ENCODE measurements at places on chromosomes 5 and 9.

DNA sequence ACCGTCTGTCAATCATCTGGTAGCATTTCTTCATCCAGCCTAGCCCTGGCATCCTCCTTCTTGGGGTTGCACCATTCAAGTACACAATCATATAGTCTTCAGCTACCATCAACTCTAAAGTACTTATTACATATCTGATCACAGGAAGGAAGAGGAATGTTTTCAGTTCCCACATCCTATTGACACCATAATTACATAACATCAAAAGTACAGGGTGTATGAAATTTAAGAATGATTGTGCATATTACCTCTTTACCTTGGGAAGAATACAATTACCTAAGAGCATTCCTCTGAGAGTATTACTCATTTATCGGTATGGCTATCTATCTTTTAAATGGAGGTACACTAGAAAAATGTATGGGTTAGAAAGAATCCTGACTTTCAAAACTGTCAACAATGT lies 126.8 kb upstream of the PCA3 start:
- DNase-seq, result no peak

DNA sequence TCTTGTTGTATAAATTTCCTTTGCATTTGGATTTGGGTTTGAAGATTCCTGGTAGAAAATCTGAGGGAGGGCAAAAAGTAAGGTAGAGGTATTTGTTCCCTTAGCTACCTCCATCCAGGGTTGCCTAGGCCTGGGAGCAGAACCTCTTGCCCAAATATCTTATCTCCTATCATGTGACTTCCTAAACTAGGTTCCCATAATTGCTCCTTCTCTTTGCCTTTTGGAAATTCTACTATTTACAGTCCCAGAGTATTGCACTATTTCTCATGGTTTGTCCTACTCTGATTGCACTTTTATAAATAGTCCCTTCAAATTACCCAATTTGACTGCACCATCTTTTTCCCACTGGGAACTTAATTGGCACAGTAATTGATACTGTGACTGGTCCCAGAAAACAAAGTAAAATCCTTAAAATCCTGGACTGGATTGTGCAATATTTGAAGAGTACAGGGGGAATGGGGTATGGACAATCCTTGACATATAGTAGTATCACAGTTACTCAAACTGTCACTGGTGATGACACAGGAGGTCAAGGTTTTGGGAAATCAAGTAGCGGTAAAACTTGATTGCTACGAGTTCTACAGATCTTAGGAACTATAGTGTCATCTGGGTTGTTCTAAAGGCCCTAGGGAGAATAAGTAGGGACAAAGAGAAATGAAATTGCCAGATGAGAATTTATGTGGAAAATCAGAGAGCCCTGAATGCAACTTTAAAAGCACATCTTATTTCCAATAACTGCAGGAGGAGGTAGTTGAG lies 31.5 kb upstream of the TMED7 start:
- no peak for DNase-seq

- DNase-seq, result no peak
Observed at GRCh38 chr5:143370440-143370839, 33.0 kb downstream of the NR3C1 start.

DNA sequence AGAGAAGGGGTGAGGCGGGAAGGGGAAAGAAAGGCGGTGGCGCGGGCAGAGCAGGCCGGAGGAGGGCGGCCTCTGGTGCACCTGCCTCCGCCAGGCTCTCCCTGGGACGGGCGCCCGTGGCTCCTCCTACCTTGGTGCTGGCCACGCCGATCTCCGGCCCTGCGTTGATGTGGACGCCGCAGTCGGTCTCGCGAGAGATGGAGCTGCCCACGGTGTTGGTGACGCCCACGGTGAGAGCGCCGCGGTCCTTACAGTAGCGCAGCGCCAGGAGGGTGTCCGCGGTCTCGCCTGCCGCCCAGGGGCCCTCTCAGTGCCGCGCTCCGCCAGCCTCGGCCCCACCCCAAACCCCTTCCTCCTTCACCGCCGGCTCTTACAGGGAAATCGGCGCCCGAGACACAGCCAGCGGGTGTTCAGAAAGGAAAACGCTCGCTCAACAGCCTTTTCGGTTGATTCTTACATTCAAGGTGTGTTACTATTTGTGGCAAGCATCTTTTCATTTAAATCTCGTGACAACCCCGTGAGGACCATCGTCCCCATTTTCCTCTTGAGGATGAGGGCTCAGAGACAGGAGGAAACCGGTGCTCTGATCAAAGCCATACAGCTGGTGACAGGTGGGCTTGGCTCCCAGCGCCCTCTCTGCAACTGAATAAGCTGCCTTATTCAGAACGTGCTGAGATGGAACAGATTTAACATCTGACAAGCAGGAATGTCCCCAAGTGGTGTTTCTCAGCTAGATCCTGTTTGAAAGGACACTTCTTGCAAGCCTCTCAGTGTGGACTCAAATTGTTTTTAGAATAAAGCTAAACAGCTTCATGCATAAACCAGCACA lies 22.0 kb upstream of the MAPK9 start:
- no peak for DNase-seq

- no peak for DNase-seq
Observed at GRCh38 chr5:89712134-89712700, 697.3 kb downstream of the CETN3 start.

DNA sequence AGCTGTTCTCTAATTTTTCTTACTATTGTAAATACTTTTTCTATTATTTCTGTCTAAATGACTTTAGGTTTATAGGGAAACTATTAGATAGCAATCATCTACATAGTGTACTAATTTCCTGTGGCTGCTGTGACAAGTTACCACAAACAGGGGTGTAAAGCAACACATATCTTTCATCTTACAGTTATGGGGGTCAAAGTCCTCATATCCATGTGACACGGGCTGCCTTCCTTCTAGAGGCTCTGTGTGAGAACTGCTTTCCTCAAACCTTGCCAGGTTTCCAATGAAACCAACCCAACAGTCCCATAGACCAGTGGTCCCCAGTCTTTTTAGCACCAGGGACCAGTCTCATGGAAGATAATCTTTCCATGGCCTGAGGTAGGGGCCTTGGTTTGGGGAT lies 189.1 kb downstream of the ROR2 start:
- no peak for DNase-seq

- no peak for DNase-seq
Observed at GRCh38 chr9:127769929-127770582, 8.4 kb downstream of the SH2D3C start.

GRCh38 chr5:156934450-156935211 lies 28.4 kb downstream of the TIMD4 start:
- no peak for DNase-seq

DNA sequence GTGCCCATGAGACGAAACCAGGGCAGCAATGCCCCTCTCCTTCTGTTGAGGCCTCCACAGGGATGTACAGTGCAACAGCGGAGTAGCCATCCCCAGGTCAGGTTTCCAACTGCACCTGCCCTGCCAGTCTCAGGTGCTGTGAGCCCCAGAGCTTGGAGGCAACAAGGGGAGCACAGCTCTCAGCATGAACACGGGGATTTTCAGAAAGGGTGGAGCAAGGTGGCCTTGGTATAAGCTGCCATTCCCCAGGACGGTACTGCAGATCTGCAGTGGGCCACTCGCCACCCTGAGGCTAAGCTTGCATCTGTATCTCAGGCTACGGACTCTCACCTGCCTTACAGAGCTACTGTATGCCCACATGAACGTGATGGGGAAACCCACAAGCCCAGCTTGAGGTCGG lies 103.6 kb downstream of the GABBR2 start:
- no peak for DNase-seq

DNA sequence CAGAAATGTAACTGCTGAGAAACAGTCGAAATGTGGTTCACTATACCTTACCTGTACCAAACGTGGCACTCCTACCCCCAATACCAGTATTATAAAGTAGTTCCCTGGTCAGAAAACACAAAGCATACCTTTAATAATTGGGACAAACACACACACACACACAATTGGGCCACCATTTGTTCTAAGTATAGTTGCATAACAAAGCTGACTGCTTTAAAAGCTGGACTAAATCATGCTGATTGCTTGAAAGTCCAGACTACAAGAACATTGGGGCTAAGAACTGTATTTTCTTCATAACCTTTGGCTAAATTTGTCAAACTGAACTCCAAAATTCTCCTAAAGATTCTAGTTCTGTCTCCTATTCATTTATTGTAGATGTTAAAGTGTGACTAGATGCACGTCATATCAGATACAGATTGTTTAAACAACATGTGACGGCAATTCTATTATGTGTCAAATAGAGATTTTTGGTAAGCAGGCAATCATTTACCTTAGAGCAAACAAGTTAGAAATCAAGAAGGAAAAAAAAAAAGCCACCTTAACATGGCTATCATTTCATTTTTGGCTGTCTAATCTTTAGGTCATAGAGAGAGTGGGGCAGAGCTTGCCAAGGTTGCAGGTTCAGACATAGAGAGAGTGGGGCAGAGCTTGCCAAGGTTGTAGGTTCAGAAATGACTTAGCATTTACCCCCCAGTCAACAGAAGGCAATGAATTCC lies 265.1 kb downstream of the ARL15 start:
- DNase-seq, result no peak

DNA sequence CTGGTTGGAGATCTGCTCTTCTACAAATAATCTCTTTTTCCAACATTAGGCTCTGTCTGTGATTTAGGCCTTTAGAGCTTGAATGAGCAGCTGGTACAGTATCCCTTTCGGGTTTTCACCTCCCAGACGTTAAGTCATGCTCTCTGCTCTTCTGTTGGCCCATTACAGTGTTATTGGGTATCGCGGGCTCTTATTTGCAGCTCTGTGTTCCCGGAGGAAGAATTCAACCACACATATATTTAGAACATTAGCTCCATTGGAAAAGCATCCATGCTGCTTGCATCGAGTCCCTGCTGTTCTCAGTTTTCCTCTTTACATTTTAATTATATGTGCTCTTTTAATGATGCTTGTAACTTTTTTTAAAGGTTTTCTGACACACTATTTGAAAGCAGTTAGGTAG lies 278.0 kb upstream of the ADCY2 start:
- DNase-seq, result no peak

DNA sequence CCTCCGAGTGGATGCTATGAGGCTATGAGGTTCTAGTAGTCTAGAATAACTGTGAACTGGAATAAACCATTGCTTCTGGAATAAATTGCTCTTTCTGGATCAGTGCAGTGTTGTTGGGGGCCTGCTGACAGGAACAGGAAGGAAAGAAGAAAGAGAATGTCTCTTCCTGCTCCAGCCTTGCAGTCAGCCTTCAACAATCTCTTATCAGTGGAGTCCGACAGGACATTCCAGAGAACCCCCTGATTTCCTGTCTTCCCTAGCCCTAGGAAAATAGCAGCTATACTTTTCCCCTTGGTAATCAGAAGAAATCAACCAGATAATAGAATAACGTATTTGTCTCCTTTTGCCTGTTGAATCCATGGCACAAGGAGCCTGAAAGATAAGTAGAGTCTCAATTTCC lies 55.4 kb downstream of the WDR36 start:
- DNase-seq, result no peak

DNA sequence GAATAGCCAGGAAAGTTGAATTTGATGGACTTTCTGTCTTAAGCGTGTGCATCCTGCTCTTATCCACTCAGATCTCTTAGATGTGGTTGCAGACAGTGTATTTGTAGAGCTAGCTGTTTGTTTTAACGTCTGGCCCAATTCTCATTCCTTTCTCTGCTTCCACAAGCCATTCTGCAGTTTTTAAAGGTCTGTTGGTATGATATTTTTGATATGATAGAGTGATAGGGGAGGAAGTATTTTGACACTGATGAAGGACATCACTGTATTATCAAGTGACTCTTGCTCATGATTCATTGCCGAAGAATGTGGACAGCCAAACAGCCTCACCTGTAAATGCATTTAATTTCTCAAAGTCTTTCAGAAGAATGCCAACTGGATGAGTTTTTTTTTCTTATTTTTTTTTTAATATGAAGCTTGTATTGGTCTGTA lies 4.5 kb downstream of the TJP2 start:
- no peak for DNase-seq

- DNase-seq, result peak; percentile 61
Observed at GRCh38 chr5:91266184-91266705, 116.9 kb downstream of the ARRDC3 start.

DNA sequence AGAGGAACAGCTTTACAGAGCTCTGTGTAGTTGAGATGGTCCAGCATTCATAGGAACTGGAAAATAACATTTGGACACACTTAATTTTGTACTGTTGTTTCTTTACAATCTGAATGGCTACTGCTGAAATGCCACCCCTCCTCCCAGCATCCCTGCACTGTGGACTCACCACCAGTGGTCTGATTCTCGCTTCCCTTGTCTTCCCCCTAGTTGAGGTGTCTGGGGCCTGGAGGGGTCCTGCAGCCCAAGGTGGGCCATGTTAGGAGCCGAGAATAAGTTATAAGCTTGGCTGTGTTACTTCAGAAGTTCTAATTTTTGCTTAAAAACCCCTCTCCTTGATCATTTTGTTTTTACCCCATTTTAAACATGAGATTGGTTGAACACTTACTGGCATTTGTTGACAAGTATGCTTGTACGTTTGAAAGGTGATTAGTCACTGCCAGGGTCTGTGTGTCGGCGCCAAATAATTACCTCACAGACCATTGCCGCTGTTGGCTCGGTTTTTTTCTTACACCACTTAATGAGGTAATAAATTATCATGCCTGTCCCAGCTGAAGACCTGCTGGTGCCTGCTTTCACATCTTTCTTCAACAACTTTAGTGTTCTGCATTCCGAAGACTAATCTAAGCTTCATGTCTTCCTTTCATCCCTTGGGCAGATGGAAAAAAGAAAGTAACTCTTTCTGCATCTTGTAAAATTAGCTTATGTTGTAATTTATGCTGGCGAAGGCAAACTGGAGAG lies 65.8 kb downstream of the MCCC2 start:
- DNase-seq, result peak; percentile 37

DNA sequence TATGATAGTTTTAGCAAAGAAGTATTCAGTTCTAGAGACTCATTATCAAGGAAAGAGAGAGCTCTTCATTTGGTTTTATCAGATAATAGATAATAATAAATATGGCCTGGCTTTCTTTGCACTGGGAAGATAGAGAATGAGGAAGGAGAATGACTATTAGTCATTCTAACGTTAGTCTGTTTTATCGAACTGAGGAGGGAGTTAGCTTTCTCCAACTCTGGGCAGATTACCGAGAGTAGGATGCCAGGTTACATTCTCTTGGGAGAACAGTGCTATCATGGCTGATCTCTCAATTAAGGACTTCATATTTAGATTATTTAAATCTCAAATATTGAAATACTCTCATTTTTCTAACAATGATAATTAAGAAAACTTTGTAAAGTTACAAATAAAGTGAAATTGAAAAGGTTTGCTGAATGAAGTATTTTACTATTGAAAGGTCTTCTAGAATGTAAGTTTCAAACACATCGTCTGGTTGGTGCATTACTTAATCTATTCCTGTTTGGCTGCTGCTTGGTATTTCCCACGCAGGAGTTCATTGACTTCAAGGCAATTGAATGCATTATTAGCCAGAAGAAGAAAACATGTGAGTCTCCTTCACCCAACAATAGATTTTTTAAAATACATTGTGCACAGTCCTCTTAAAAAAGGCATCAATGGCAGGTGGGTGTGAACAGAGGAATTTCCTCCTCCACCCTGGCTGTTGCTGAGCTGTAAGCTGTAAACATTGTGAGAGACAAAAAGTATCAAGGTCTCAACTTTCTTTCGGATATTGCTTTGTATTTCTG lies 140.8 kb downstream of the C9orf152 start:
- peak; percentile 69 for DNase-seq

GRCh38 chr9:32969270-32969669 lies 32.2 kb downstream of the APTX start:
- no peak for DNase-seq

- DNase-seq, result no peak
Observed at GRCh38 chr9:9395539-9395938, 1217.3 kb downstream of the PTPRD start.

GRCh38 chr5:172913117-172913850 lies 45.9 kb upstream of the RPL26L1 start:
- DNase-seq, result no peak
